Calu3 (cell line): ENCODE measurements at places on chromosomes 6 and 20.
A peak's percentile ranks its signal among the peaks of the same experiment; 100 is the strongest.

DNA sequence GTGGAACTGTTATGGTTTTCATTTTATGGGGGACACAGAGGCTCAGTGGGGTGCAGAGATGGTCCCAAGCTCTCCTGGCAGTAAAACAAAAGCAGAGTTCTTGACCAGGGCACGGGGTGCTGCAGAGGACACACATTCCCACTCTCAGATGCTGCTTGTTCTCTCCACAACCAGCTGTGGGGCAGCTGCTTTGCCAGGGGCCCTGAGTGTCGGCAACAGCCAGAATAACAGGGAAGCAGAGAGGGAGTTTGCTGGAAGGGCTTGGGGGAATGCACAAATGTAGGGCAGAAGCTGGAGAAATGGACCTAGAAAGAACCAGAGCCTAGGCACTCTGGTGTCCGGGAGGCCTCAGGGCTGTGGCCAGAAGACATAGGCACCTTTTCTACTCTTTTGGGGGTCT lies 93.7 kb downstream of the CDH26 start:
- DNase-seq = no peak

- no peak for DNase-seq
Observed at GRCh38 chr20:62741191-62741691, 32.6 kb downstream of the NTSR1 start.

- DNase-seq = no peak
Observed at GRCh38 chr6:15351631-15352030, 105.8 kb downstream of the JARID2 start.

- DNase-seq = peak; percentile 46
Observed at GRCh38 chr6:10521104-10521808, at the start of gene GCNT2. Gene GCNT2 (plus strand): TSS chr6:10521351. CDS start chr6:10528912, 7,561 bp downstream.

DNA sequence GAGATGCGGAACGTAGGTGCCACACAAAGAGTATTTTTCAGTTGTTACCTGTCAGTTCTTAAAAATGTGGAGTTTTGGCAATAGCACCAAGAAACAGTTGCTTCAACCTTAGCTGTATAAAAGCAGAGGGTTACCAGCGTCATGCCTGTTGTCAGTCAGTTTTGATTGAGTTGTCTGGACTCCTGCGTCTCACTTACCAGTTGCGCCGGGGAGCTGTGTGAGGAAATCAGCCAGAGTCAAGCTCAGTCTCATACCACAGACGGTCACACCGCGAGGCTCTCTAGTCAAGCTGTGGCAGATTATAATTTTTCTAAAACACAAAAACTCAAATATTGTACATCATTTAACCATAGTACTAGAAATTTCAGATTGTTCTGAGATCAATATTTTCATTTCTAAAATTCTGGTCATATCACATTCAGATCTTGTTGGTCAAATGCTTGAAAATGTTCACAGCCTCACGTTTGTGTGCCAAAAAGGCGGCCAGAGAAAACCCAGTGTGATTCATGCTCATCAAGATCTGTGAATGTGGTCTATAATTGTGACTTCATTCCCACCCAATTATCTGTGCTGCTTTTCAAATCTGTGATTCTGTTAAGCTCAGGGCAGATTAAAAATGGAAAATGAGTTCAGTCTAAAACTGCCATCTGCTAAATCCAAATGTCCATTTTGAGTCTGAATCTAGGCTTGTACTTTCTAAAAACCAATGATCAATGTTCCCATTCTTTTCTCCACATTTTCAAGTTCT lies 37.5 kb downstream of the SASH1 start:
- no peak for DNase-seq

DNA sequence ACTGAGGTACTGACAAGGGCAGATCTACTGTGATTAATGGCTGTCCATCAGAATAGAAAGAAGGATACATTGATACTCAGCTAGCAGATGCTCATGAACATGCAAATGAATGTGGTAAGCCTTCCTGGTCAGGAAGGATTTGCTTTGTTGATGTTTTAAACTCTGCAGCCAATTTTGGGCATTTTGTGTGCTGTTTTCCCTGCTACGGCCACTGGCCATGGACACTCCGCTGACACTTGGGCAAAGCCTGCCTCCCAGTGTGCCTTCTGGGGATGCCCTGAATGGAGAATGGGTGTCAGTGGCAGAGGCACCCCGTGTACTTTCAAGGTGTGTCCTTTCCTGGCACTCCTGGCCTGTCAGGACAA lies 113.1 kb downstream of the SOBP start:
- DNase-seq = no peak

DNA sequence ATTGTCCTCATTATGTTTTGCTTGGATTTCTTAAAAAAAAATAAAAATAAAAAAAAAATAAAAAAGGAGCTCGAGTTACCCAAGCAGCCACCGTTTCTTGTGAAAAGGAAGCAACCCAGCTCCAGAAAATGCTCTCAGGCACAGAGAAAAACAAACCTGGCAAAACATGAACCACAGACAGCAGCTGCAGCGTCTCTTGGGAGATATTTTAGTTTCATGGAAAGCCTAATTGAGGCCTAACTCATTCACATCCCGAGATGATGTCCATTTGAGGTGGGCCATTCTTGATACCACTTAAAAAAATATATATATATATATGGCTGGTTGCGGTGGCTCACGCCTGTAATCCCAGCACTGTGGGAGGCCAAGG lies 13.7 kb upstream of the MRAP2 start:
- DNase-seq = no peak

- no peak for DNase-seq
Observed at GRCh38 chr20:58344741-58345140, 35.2 kb downstream of the RAB22A start.

DNA sequence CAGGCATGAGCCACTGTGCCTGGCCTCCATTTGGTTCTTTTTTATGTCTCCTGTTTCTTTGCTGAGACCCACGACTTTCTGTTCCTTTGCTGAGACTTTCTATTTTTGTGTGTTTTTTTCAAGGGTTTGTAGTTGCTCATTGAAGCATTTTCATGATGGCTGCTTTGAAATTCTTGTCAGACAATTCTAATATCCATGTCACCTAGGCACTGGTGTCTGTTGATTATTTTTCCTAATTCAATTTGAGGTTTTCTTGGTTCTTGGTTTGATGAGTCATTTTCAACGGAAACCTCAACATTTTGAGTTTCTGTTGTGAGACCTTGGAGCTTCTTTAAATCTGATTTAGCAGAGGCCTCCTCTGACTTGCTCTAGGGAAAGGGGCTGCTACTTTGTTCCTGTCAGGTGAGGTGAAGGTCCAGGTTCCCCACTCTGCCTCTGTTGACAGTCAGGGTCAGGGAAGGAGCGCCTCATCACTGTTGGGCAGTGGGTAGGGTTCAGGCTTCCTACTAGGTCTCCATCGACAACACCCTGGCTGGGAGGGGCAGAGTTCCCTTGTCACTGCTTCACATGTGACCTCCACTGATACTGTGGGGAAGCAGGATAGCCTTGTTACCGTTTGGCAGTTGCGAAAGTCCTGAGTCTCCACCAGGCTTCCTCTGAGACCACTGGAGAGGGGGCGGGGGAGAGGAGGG lies 67.2 kb upstream of the RNF24 start:
- no peak for DNase-seq

GRCh38 chr6:136508725-136509392 lies 41.4 kb downstream of the MAP7 start:
- DNase-seq = no peak

- no peak for DNase-seq
Observed at GRCh38 chr20:56584916-56585315, 44.2 kb upstream of the TFAP2C start.

GRCh38 chr6:145051661-145052060 lies 683.7 kb downstream of the EPM2A start:
- DNase-seq = no peak

- peak; percentile 14 for DNase-seq
Observed at GRCh38 chr6:28865401-28866204, 58.2 kb downstream of the TRIM27 start.

DNA sequence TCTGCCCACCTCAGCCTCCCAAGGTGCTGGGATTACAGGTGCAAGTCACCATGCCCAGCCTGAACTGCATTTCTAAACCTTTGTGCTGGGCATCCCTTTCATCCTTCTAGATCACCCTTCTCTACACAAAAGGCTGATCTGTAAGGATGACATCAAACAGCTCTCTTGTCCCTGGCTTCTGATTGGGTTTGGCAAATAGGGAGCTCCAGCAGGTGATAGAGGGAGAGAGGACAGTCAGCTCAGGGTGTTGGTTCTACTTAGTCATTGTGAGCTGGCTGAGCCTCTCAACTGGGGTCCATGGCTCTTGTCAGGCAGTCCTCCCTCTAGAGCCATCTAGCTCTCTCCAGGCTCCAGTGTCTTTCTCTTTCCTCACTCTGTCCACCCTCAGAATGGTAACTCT lies 237.6 kb upstream of the JARID2 start:
- no peak for DNase-seq

GRCh38 chr6:1110164-1110563 lies 201.7 kb upstream of the FOXQ1 start:
- DNase-seq = peak; percentile 32

DNA sequence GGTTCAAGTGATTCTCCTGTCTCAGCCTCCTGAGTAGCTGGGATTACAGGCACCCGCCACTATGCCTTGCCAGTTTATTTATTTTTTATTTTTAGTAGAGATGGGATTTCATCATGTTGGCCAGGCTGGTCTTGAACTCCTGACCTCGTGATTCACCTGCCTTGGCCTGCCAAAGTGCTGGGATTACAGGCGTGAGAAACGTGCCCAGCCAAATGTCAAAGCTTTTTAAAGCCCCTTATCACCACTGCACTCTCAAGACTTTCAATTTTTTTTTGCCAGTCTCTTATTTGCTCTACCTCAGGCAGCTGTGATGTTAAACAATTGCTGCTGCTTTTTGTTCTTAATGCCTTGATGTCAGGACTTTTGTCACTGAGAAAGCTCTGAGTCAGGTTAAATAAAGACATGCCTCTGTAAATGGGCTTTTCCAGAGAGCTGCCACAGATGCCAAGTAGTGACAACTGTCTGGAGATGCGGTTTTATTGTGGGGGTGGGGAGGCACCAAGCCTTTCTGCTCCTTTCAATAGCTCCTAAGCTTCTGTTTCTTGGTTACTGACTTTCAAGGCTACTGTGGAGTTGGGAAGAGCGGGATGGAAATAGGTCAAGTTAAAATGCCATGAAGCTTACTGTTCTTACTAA lies 29.2 kb downstream of the RSPH3 start:
- no peak for DNase-seq

GRCh38 chr6:16760516-16761470 lies at the start of gene ATXN1:
Gene ATXN1 (minus strand): TSS chr6:16761460.
- DNase-seq = peak; percentile 21

- DNase-seq = peak; percentile 48
Observed at GRCh38 chr6:78243519-78243918, 590.7 kb downstream of the MEI4 start.

DNA sequence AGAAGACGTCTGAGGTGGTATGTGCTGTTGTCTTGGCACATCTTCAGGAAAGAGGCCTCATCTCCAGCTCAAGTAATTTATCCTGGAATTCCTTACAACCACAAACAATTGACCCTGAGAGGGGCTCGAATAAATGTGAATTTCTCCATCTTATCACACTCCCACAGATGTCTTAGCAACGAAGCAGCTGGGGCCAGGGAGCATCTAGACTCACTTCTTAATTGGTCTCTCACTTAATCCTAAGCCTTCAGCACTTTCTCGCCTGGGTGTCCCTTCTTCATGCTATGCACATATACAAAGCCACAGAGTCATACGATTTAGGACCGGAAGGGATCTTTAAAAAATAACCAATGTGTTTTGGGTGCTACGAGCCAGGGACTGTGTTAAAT lies 27.1 kb downstream of the PCK1 start:
- DNase-seq = no peak

DNA sequence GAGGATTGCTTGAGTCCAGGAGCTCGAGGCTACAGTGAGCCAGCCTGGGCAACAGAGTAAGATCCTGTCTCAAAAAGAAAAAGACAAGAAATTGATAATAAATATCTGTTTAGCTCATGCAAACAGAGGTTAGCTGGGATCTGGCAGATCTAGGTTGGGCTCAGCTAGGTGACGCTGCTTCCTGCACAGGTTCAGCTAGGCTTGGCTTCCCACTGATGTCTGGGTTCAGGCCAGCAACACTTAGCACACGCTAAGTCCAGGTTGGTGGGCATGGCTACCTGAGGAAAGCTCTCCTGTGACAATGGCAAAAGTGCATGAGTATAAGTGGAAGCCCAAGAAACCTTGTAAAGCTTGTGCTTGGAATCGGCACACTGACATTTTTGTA lies 48.7 kb downstream of the RIN2 start:
- no peak for DNase-seq

DNA sequence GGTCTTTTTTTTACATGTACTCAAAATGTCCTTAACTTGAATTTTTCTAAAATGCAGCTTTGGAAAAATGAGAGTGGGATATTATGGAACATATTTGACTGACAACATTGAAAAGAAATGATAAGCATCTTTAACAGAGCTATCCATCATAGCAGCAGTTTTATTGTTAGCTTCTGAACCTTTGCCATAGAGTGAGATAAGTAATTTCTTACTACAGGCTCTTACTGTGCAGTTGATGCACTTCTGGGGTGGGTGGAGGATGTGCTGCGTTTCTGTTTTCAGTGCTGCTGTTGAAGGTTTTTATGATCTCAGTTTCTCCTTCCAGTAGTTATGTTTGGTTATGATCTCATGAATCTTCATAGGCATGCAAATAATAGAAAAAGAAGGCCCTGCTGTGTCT lies 267.0 kb downstream of the TMEM242 start:
- DNase-seq = no peak

DNA sequence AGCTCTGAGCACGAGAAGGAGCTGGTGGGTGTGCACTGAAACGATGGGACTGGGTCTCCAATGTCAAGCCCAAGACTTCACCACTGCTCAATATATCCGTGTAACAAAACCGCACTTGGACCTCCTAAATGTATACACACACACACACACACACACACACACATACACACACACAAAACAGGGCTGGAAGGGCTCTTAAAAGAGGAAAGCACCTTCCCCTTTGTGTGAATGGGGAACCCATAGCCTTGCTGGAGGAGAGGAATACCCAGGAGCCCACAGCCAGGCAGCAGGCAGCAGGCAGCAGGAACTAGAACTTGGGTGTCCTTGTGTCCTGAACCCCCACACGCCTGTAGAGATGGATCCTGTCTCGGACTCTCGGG lies 29.8 kb downstream of the TGM2 start:
- no peak for DNase-seq

DNA sequence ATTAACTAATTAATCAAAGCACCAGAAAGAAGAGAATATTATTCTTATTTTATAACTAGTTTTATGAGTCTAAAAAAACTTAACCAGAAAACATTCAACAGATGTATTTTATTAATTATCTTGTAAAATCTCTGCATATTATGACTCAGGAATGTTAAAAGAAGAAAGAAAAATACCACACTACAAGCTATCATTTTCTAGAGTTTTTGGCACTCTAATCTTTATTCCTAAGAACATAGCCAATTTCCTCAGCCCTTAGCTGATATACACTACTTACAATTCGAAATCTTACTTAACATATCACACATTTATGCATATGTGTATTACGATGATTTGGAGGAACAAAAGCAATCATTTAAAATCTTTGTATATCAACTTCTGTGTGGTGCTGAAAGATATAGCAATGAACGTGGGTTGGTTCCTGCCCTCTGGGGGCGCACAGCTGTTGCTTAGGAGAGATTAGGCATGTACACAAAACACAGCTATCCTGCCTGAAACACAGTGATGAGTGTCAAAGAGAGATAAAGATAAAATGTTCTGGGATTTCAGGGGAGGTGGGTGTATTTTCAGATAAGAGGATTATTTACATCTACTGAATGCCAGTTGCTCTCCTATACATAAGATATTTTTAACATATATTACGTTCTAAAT lies 404.5 kb downstream of the SYNE1 start:
- DNase-seq = no peak

- peak; percentile 74 for DNase-seq
Observed at GRCh38 chr20:50379049-50379990, 130.9 kb upstream of the PTPN1 start.
